ENCODE measurements at places on chromosomes 3 and 15.

- H3K36me3 ChIP-seq, result no peaks in the 10 kb centered on the region
- no peak for DNase-seq
- peaks cover 8% of the 10 kb centered on the region for H3K4me1 ChIP-seq
- H3K4me3 ChIP-seq, result no peak overlapping the region
- no peak overlapping the region for H3K27ac ChIP-seq
- H3K27me3 ChIP-seq, result no peaks in the 10 kb centered on the region
Observed at GRCh38 chr3:5299161-5299560, 111.7 kb downstream of the EDEM1 start.

- H3K27me3 ChIP-seq, result no peaks in the 10 kb centered on the region
- H3K4me1 ChIP-seq, result peaks cover 4% of the 10 kb centered on the region
- H3K27ac ChIP-seq, result peak overlapping the region; percentile 64
- no peak for DNase-seq
Observed at GRCh38 chr3:15382405-15382923, 44.9 kb downstream of the METTL6 start.

DNA sequence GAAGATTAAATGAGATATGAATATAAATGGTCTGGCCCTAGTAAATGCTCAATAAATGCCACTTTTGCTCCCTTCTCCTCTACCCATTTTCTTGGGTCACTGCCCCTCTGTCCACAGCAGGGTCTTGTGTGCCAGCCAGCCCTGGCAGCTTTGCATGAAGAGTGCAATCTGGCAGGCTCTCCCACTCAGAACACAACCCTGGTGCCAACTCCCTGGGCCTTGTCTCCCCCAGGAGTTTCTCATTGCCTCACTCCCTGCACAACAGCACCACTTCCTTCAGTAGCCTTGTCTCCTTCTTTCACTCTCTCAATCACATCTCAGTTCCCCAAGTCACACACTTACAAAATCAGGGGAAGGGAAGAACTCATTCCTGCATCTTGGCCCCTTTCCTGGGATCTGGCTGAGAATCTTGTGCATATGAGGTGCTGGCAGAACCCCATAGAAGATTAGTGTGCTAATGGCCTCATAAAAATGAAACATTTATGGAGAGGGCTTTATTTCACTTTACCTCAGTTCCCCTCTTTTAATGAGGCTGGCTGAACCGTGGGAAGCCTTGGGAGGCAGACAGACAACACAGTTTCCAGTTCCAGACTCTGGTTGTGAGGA, 445.9 kb upstream of the PROK2 start:
- H3K36me3 ChIP-seq, result peaks cover 4% of the 10 kb centered on the region
- H3K27me3 ChIP-seq, result peaks cover 46% of the 10 kb centered on the region
- peaks cover 11% of the 10 kb centered on the region for H3K4me1 ChIP-seq
- H3K27ac ChIP-seq, result no peak overlapping the region
- DNase-seq, result no peak

GRCh38 chr15:60121845-60122244, 117.7 kb downstream of the FOXB1 start:
- peaks cover 4% of the 10 kb centered on the region for H3K4me1 ChIP-seq
- no peaks in the 10 kb centered on the region for H3K27me3 ChIP-seq
- DNase-seq, result no peak
- no peaks in the 10 kb centered on the region for H3K36me3 ChIP-seq
- H3K4me3 ChIP-seq, result no peak overlapping the region

- H3K27ac ChIP-seq, result no peak overlapping the region
- DNase-seq, result no peak
- peaks cover 5% of the 10 kb centered on the region for H3K4me1 ChIP-seq
- no peaks in the 10 kb centered on the region for H3K36me3 ChIP-seq
- no peak overlapping the region for H3K4me3 ChIP-seq
Observed at GRCh38 chr15:44319385-44319784, 30.9 kb downstream of the GOLM2 start.

GRCh38 chr15:81182756-81183438, 13.8 kb upstream of the IL16 start:
- DNase-seq, result no peak
- no peaks in the 10 kb centered on the region for H3K36me3 ChIP-seq
- H3K4me1 ChIP-seq, result no peaks in the 10 kb centered on the region
- no peaks in the 10 kb centered on the region for H3K27me3 ChIP-seq
- H3K4me3 ChIP-seq, result no peak overlapping the region
- no peak overlapping the region for H3K27ac ChIP-seq

DNA sequence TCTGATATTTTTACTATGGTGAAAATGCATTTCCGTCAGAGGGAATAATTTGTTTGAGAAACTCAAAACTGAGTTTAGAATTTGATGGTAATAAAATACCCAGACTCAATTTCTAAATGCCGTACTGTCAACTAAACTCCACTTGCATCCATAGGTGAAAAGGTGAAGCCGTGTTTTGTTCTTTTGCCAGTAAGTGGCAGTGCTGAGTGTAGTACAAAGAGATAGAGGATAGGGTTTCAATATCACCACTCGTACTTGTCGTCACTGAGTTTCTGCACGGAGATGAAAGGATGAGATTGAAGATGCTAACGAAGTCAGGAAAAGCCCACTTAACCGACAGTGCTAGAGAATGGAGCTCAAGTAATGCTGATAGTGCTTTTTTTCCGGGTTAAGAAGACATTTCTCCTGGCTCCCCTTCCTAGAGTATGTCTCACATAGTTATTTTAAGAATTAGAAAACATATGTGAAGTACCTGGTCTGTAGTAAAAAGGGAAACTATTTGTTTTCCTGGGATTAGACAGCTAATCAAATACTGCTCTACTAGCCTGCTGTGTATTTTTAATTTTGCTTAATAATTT, 345.1 kb downstream of the IL5RA start:
- no peaks in the 10 kb centered on the region for H3K36me3 ChIP-seq
- H3K27ac ChIP-seq, result no peak overlapping the region
- no peak overlapping the region for H3K4me3 ChIP-seq
- no peaks in the 10 kb centered on the region for H3K4me1 ChIP-seq
- peaks cover 71% of the 10 kb centered on the region for H3K27me3 ChIP-seq

DNA sequence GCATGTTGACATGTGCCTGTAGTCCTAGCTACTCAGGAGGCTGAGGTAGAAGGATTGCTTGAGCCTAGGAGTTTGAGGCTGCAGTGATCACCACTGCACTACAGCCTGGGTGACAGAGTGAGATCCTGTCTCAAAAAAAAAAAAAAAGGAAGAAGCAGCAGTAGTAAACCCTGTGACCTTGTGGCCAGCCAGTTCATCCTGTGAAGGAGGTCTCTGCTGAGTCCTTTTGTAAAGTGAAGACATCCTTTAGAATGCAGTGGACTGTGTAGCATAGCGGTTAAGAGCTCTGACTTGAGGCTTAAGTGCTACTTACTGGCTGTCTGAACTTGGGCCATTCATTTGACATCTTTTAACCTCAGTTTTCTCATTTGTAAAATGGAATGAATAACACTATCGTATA, 8.3 kb downstream of the EXOSC7 start:
- peaks cover 23% of the 10 kb centered on the region for H3K36me3 ChIP-seq
- H3K4me3 ChIP-seq, result no peak overlapping the region
- no peak for DNase-seq
- H3K27me3 ChIP-seq, result no peaks in the 10 kb centered on the region

GRCh38 chr3:43411429-43411828, 125.1 kb downstream of the SNRK start:
- no peaks in the 10 kb centered on the region for H3K36me3 ChIP-seq
- no peak for DNase-seq
- H3K4me1 ChIP-seq, result no peaks in the 10 kb centered on the region
- no peaks in the 10 kb centered on the region for H3K27me3 ChIP-seq

- peaks cover 23% of the 10 kb centered on the region for H3K36me3 ChIP-seq
- peak overlapping the region; percentile 69 for H3K27ac ChIP-seq
- no peaks in the 10 kb centered on the region for H3K27me3 ChIP-seq
- peaks cover 18% of the 10 kb centered on the region for H3K4me1 ChIP-seq
- H3K4me3 ChIP-seq, result no peak overlapping the region
Observed at GRCh38 chr15:89111961-89112340, 23.7 kb downstream of the ABHD2 start.

GRCh38 chr15:64763874-64764273, 11.5 kb downstream of the RBPMS2 start:
- H3K4me1 ChIP-seq, result peaks cover 5% of the 10 kb centered on the region
- no peak for DNase-seq
- H3K27me3 ChIP-seq, result no peaks in the 10 kb centered on the region
- no peaks in the 10 kb centered on the region for H3K36me3 ChIP-seq

GRCh38 chr15:90912770-90913075, 9.6 kb downstream of the MAN2A2 start:
- no peaks in the 10 kb centered on the region for H3K4me1 ChIP-seq
- no peak for DNase-seq
- H3K36me3 ChIP-seq, result peaks cover 32% of the 10 kb centered on the region
- H3K27ac ChIP-seq, result no peak overlapping the region

GRCh38 chr15:62899090-62899493, 143.5 kb upstream of the TPM1 start:
- peak overlapping the region; percentile 90 for H3K27ac ChIP-seq
- peaks cover 7% of the 10 kb centered on the region for H3K36me3 ChIP-seq
- peak; percentile 61 for DNase-seq

DNA sequence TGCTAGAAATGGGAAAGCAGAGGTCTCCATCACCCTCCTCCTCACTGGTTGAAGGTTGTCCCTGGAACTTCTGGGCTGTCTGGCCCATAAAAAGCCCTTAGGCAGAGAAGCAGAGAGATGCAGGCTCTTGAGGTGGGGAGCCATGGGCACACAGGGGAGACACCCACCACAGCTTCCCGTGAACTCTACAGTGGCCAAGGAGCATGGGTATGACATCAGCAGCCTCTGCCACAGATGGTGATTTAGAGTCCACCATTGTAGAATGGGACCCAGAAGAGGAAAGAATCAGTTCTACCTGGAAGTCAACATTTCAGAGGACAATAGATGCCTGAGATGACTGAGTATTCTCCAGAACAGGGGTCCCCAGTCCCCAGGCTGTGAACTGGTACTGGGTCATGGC, 105.6 kb upstream of the LRRN1 start:
- H3K4me3 ChIP-seq, result no peak overlapping the region
- no peaks in the 10 kb centered on the region for H3K4me1 ChIP-seq
- no peaks in the 10 kb centered on the region for H3K27me3 ChIP-seq
- no peaks in the 10 kb centered on the region for H3K36me3 ChIP-seq
- no peak overlapping the region for H3K27ac ChIP-seq

- no peaks in the 10 kb centered on the region for H3K36me3 ChIP-seq
- no peaks in the 10 kb centered on the region for H3K27me3 ChIP-seq
- no peak overlapping the region for H3K4me3 ChIP-seq
- no peaks in the 10 kb centered on the region for H3K4me1 ChIP-seq
Observed at GRCh38 chr15:79023918-79024317, 66.7 kb downstream of the RASGRF1 start.

GRCh38 chr15:88702983-88703382, 64.2 kb downstream of the ISG20 start:
- no peak for DNase-seq
- H3K4me1 ChIP-seq, result no peaks in the 10 kb centered on the region
- no peak overlapping the region for H3K4me3 ChIP-seq
- no peak overlapping the region for H3K27ac ChIP-seq
- H3K27me3 ChIP-seq, result no peaks in the 10 kb centered on the region

DNA sequence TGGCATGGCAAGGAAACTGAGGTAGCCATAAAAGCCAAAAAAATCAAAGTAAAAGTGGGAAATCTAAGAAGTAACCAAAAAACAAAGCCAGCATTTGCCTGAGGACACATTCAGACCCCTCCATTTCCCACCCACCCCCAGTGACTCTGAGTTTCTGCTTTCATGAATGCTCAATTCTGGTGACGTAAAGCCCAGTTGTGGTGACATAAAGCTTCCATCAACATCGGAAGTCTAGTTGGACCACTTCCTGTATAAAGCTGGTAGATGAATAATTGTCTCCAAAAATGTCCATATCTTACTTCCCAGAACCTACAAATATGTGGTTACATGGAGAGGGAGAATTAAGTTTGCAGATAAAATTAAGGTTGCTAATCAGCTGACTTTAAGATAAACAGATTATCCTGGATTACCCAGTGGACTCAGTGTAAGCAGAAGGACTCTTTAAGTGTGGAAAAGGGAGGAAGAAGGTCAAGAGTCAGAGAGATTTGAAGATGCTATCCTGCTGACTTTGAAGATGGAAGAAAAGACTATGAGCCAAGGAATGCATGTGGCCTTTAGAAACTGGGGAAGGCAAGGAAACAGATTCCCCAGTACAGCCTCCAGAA, 62.0 kb upstream of the ST3GAL6 start:
- DNase-seq, result no peak
- no peak overlapping the region for H3K4me3 ChIP-seq
- H3K27ac ChIP-seq, result no peak overlapping the region

- H3K4me1 ChIP-seq, result no peaks in the 10 kb centered on the region
- H3K27me3 ChIP-seq, result no peaks in the 10 kb centered on the region
- H3K27ac ChIP-seq, result no peak overlapping the region
- no peaks in the 10 kb centered on the region for H3K36me3 ChIP-seq
Observed at GRCh38 chr15:80507131-80507530, 102.9 kb downstream of the ARNT2 start.

- H3K27me3 ChIP-seq, result no peaks in the 10 kb centered on the region
- no peak for DNase-seq
- no peak overlapping the region for H3K27ac ChIP-seq
Observed at GRCh38 chr15:63531586-63531985, 27.2 kb downstream of the USP3 start.

DNA sequence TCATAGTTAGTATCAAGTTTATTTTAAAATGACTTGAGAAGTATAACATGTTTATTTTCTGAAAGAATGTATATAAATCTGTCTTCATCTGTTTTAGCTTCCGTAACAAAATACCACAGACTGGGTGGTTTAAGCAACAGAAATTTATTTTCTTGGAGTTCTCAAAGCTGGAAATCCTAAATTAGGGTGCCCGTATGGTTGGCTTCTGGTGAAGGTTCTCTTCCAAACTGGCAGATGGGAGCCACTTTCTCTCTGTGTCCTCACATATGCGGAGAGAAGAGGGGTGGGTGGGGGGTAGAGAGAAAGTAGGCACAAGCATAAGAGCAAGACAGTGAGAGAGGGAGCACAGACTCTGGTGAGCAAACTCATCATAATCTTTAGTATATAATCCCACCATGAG, 142.3 kb downstream of the ZIC1 start:
- no peaks in the 10 kb centered on the region for H3K36me3 ChIP-seq
- peaks cover 39% of the 10 kb centered on the region for H3K27me3 ChIP-seq
- H3K4me1 ChIP-seq, result no peaks in the 10 kb centered on the region
- DNase-seq, result no peak
- no peak overlapping the region for H3K27ac ChIP-seq

GRCh38 chr15:56786966-56787365, 53.7 kb upstream of the ZNF280D start:
- H3K36me3 ChIP-seq, result no peaks in the 10 kb centered on the region
- no peaks in the 10 kb centered on the region for H3K27me3 ChIP-seq
- no peak for DNase-seq
- H3K4me1 ChIP-seq, result no peaks in the 10 kb centered on the region

GRCh38 chr3:182122779-182123178, 411.1 kb downstream of the SOX2 start:
- H3K36me3 ChIP-seq, result no peaks in the 10 kb centered on the region
- no peak overlapping the region for H3K4me3 ChIP-seq
- no peak for DNase-seq
- H3K27me3 ChIP-seq, result no peaks in the 10 kb centered on the region
- no peak overlapping the region for H3K27ac ChIP-seq

GRCh38 chr15:68278595-68279405, 1.3 kb downstream of the FEM1B start:
- peak overlapping the region; percentile 85 for H3K4me3 ChIP-seq
- peaks cover 6% of the 10 kb centered on the region for H3K36me3 ChIP-seq
- no peaks in the 10 kb centered on the region for H3K27me3 ChIP-seq
- H3K4me1 ChIP-seq, result peaks cover 46% of the 10 kb centered on the region
- peak overlapping the region; percentile 99 for H3K27ac ChIP-seq

Data from MCF 10A (cell line).